ENCODE measurements at places on chromosomes 3 and 15.

DNA sequence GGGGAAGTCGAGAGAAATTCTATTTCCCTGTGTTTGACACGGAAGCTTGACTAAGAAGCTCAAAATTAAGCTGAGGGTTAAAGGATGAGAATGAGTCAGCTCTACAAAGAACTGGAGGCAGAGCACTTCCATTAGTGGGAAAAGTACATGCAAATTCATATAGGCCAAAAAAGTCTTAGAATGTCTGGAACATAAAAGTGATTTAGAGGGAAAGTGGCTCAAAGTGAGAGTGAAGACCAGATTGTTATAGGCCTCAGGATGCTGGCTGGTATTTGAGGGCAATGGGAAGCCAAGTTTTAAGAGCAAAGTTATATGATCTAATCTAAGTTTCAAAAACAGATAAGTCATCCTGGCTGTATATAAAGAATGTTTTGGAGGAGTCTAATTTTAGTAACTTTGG lies 857.3 kb downstream of the NAALADL2 start:
- no peak for DNase-seq

DNA sequence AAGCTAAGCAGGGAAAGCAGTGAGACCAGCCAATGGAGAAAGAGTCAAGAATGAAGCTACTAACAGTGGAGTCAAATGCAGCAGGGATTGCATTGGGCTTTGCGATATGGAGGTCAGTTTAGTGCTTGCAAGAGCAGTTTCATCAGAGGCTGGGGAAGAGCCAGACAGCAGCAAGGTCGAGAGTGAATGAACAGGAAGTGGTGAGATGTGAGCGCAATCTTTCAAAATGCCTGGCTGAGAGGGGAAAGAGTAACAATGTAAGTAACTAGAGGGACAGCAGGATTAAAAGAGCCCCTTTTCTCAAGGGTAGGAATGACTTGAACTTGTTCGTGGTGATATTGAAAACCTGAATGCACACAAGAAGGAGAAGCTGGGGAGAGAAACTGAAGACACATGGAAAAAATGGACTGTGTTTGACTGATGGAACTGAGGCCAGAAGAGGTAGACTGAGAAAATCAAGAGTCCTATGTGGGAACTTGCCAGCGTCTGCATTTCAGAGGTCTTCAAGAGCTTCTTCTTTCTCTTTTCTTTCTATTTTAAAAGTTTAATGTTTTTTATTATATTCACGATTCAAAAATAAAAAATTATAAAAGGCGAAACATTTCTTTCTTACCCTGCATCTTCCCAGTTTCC lies 30.6 kb upstream of the GPR160 start:
- DNase-seq = peak; percentile 62

DNA sequence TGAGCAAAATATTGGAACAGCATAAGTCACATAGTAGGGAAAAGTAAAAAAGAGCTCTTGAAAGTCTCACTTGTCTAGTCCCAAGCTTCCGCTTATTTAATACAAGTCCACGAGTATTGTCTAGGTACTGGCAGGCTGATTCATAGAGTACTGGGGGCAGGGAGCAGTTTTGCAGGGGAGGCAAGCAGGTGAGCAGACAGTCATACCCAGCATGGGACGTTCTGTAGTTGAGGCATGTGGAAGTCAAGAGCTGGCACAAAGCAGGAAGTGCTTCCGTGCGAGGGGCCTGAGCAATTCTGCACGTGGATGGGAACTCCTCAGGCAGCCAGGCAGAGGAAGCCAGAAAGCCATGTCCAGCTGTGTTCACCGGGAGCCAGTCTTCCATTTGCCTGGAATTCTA lies 287.6 kb downstream of the EPHB1 start:
- DNase-seq = no peak

DNA sequence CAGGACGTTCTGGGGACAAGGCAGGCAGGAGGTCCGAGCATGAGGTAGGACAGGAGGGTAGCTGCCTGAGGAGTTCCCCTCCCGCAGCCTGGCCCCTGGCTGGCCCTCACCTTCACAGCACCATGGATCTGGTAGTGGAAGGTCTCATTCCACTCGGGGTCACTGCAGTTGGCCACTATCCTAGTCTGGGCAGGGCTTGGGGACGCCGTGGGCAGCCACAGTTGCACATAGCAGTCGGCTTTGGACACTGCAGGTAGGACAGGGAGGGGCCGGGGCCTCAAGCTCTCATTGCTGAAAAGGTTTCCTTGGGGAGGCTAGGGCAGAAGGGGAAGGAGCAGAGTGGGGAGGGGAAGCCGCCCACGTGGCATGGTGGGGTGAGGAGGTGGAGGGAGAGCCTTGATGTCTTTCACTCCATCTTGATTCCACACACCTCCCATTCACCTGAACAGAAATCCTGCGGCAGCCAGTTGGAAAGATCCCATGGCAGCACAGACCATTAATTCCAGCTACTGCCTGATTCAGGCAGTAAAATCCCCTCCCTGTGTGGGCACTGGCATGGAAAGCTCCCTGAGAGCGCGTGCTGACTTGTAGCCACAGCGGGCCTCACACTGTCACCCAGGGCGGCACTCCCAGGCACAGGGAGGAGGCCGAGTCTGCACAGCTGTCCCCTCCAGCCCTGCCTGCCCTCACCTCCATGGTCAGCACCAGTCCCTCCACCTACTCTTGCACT lies 2.1 kb downstream of the PLA2G4F start:
- no peak for DNase-seq

DNA sequence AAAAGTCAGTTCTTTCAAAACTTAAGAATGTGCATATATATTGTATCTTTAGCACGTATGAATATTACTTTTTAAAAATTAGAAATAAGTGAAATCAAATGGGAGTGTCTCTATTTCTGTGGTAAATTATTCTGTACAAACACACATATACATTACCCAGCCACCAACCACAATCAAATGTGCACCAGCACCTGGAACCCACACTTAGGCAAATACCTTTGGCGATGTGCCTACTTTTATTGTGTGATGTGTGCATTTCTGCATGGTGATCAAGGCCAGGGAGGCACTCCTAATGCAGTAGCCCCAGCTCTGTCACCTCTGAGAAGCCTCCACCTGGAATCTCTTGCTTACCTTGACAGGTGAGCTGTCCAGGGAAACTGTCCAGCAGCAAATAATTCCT lies 76.9 kb downstream of the PIK3R4 start:
- no peak for DNase-seq

GRCh38 chr3:144923046-144923775 lies 951.6 kb downstream of the DIPK2A start:
- DNase-seq = no peak

DNA sequence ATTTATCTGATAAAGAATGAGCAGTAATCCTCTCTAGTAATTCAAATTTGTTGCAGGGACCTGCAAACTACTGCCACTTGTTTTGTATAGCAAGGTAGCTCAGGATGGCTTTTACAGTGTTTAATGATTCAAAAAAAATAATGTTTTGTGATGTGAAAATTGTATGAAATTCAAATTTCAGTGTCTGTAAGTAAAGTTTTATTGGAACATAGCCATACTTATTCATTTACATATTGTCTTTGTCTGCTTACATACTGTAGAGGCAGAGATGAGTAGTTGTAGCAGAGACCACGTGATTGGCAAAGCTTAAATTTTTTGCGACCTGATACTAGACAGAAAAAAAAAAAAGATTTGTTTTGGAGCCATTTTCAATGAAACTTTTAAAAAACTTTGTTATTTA lies 6.5 kb upstream of the UTS2B start:
- DNase-seq = no peak

- DNase-seq = no peak
Observed at GRCh38 chr3:13492048-13492447, 11.9 kb downstream of the HDAC11 start.

GRCh38 chr3:99319450-99319849 lies 318.9 kb upstream of the COL8A1 start:
- DNase-seq = no peak

All from GM10248 (cell line).